Fibroblast of skin of right quadriceps (primary cell): ENCODE measurements at places on chromosomes 5 and 9.

GRCh38 chr9:5587024-5587423 is 41.9 kb upstream of the RIC1 start:
- DNase-seq = peak; percentile 87

DNA sequence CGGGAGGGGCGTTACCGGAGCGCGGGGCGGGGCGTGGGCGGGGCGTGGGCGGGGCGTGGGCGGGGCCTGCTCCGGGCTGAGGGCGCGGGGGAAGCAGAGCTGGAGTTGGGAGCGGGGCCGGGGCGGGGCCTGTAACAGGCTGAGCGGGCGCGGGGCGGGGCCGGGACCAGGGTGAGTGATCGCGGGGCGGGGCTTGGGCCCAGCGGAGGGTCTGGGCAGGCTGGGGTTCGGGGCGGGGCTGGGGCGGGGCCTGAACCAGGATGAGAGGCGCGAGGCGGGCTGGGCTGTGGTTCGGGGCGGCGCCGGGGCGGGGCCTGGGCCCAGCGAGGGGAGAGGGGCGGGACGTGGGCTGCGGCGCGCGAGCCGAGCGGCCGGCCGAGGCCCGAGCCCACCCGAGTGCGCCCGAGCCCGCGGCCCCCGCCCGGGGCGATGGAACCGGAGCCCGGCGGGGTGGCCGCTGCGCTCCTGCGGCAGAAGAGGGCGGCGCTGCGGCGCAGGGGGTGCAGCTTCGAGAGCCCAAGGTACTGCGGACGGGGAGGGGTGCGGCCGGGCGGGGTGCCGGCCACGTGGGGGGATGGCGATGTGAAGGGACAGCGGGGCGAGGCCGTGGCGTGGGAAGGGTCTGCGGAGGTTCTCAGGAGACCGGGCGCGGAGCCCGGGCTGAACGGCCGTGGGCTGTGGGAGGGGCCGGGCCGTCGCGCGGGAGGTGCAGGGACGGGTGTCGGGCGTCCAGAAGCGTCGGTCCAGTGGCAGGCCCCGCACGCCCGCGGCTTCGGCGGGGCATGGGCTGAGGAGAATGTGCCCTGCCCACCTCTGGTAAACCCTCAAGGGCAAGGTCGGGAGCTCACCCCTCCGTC is 39.5 kb upstream of the GARNL3 start:
- peak; percentile 89 for DNase-seq

DNA sequence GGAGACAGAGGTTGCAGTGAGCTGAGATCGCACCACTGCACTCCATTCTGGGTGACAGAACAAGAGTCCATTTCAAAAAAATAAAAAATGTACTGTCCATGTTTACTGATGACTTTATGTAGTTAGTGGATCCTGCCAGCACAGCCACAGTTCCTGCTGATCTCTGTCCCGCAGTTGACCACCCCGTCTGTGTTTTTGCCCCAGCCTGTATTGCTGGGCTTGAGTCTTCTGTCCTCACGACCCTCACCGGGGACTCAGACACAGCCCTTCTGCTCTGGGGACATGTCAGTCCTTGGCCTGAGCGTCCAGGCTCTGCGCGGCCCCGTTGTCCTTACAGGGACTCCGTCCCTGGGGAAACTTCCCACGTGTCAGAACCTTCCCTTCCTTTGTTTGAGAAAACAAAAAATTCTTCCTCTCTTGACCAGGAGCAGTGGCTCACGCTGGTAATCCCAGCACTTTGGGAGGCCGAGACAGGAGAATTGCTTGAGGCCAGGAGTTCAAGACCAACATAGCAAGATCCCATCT is 14.5 kb downstream of the SURF6 start:
- no peak for DNase-seq

GRCh38 chr9:16413509-16414016 is 456.9 kb downstream of the BNC2 start:
- DNase-seq = peak; percentile 89
